Head of caudate nucleus (tissue), 42 donors: ENCODE measurements at places on chromosomes 1 and 21.

GRCh38 chr1:225835856-225836255 is 25.9 kb downstream of the EPHX1 start:
- no peak for DNase-seq

DNA sequence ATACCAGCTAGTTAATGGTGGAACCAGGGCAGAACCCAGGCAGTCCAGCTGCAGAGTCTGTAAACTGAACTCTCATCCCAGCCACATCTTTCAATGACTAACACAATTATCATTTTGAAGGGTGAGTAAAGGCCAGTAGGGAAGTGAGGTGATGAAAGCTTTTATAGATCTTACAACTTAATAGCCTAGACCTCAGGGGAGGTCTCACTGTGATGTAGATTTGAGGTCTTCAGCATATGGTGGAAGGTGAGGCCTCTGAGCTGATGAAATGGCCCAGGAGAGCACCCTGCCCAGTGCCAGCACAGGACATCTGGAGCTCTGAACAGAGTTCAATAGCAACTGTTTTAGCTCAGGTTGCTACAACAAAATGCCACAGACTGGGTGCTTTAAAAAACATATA is 44.8 kb upstream of the POU2F1 start:
- DNase-seq = no peak

DNA sequence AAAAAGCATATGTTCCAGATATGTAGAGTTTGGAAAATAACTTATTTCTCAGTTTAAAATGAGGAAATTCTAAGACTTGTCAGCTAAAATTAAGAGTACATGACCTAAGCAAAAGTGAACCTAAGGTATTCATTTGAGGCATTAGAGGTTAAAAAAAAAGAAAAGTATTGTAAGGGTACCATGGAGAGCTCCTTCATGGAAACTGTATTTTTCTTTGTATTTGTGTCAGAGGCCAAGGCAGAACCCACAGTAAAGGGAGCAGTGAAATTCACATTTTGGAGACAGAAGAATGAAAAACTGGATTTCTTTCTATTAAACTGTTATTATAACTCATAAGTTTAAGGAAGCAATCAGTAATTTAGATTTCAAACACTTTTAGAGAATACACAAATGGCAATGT is 1494.8 kb downstream of the KCNT2 start:
- DNase-seq = no peak

DNA sequence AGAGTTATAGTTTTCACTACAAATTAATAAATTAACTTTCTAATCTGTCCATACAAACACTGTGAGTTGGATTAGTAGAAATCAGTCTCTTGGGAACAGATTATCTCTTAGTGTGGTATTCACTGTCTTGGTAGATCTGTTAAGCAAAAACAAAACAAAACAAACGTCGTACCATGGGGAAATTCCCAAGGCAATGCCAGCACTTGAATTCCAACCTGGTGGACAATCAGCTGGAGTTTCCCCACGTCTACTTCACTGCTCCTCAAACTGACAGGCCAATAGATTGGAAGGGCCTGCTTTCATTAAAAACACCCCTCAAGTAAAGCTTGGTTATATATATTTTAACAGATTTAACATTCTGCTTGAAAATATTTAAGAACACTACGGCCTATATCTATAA is 31.9 kb downstream of the GDAP2 start:
- no peak for DNase-seq

GRCh38 chr1:180266275-180267210 is 36.5 kb downstream of the LHX4 start:
- DNase-seq = no peak
